ENCODE measurements at places on chromosomes 16 and 17. TPM values are rescaled to one million over a fixed set of nuclear protein-coding genes. Genes with fewer than 3 reads are reported as not detected.

GRCh38 chr16:56513091-56513490 is 6.7 kb downstream of the BBS2 start:
- no peak for DNase-seq

- peak; percentile 17 for DNase-seq
Measured at GRCh38 chr16:86761111-86762031, 183.0 kb downstream of the FOXL1 start.

The TGFB1I1 gene
- total RNA-seq = 32.5 TPM

The RTN4RL1 gene
- 0.80 TPM for total RNA-seq

The CDRT4 gene
- 2.8 TPM for total RNA-seq
